NCI-H187 treated with DMSO at 0.1 percent for 48 hours (cell line): ENCODE measurements at places on chromosomes 12 and 14.

GRCh38 chr12:57887631-57888408, 41.3 kb upstream of the CTDSP2 start:
- DNase-seq, result no peak

DNA sequence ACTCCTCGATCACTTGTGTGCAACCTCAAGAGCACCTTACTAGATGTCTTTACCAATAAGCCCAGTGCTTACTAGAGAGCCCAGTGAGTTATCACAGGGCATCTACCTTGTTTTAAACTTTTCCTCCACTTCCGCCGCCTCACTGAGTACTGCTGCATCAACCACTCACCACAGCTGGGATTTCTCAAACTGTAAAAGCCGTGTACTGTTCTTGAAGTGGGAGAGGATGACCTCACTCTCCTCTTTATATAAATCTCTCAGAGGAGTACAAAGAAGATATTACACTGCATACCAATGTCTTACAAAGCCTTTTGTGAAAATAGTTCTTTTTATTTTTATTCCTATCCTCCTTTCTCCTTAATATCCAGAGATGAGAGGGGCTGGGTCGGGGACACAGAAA, 94.1 kb downstream of the PLCZ1 start:
- no peak for DNase-seq

GRCh38 chr14:96363751-96364336, 518 bp downstream of the GSKIP start:
- DNase-seq, result no peak

GRCh38 chr14:64388533-64389285, 556 bp downstream of the MTHFD1 start:
- no peak for DNase-seq

GRCh38 chr12:68364328-68364727, 32.2 kb upstream of the MDM1 start:
- DNase-seq, result no peak

DNA sequence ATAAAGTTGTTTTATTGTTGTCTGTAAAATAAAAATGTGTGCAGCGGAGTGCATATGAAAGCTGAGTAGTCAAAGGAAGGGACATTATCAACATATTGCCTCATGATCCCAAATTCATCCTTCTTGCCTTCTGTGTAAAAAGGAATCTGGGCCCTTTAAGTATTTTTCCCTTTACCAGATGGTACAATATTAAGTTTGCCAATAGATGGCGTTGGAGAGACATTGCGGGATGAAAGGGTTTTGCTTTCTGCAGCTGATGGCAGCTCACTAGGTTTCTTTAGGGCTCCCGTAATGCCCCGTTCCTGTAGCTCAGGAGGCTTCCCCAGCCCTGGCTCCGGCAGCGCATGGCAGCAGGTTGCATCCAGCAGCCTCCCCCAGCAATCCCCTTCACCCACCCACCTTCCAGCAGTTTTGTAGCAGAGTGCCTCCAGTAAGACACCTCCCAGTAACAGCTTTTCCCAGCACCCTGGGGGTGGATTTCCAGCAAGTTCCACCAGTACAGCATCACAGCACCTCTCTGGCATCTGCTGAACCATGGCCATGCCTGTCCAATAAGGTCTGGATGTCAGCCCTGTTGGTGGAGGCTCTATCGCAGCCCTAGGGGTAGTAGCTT, 354.4 kb downstream of the MED13L start:
- DNase-seq, result no peak

GRCh38 chr12:27462151-27462694, 15.7 kb downstream of the SMCO2 start:
- no peak for DNase-seq
